ENCODE measurements at places on chromosomes 11 and 22.

GRCh38 chr11:45248501-45249011 is 37.6 kb downstream of the SYT13 start:
- DNase-seq, result no peak

DNA sequence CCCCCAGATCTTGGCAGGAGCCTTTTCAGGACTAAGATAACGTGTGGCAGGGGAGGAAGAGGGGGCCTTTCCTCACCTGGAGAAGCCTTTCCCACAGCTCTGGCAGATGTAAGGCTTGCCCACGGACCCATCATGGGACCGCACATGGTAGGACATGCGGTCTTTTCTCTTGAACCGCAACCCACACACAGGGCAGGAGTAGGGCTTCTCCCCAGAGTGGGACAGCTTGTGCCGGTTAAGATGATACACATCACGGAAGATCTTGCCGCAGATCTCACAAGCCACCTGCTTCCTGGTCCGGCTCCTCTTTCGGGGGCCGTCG is 1.9 kb downstream of the PATZ1 start:
- DNase-seq, result no peak

DNA sequence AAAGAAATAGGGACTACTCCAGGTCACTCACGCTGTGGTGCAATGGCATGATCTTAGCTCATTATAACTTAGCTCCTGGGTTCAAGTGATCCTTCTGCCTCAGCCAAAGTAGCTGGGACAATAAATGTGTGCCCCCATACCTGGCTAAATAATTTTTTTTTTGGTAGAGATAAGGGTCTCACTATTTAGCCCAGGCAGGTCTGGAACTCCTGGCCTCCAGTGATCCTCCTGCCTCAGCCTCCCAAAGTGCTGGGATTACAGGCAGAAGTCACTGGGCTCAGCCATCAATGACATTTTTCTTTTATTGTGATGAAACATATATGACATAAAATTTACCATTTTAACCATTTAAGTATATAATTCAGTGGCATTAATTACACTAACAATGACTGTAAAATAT is 10.6 kb downstream of the SLC5A4 start:
- DNase-seq, result no peak

DNA sequence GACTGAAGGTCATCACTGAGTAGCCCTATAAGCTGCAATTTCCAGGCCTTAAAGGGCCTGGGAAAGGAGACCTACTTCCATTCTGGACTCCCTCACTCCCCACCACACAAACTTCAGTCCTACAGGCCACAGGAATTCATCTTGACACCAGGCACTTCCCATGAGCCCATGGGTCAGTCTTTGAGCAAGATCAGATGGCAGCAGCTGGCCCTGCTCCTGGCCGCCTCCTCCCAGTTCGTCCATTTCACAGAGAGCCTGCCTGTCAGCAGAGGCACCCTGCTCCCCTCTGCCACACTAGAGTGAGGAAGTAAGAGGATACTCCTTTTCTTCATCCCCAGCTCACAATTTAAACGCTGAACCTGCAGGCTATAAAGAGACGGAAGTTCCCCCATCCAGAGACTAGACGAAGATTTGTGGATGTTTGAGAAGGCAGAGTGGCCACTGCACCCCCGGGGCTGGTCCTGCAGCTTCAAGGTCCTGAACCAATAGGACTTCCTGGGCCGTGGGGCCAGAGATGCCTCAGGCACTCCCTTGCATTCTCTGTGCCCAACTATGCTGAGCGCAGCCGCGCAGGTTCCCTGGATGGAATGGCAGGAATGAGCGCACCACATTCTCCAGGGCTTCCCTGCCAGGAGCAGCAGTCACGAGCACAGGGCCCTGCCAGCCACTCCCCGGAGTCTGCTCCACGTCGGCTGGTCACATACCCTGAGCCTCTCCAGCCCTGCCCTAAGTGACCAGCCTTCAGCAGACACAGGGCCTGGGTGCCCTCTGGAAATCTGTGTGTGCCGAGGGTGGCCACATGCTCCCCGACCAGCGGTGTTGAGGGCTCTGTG is 33.5 kb upstream of the BID start:
- DNase-seq, result no peak

- DNase-seq, result no peak
These were observed 28.0 kb downstream of the USP35 start for GRCh38 chr11:78216571-78217287.

DNA sequence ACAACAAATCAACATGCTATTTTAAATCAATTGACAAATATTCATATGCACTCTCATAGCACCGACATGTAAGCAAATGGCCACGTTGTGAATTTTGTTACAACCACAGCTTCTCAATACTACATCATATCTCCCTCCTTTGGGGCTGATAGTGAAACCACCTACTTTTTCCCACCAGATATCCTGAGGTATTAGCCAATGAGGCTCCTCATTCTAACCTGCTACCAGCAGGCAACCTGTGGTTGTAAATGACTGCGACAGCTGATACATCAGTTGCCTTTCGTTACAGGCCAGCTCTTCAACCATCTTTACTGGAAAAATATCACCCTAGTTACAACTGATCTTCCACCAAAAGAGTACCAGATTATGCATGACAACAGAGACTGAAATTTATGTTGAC is 3.7 kb upstream of the XKR3 start:
- no peak for DNase-seq

DNA sequence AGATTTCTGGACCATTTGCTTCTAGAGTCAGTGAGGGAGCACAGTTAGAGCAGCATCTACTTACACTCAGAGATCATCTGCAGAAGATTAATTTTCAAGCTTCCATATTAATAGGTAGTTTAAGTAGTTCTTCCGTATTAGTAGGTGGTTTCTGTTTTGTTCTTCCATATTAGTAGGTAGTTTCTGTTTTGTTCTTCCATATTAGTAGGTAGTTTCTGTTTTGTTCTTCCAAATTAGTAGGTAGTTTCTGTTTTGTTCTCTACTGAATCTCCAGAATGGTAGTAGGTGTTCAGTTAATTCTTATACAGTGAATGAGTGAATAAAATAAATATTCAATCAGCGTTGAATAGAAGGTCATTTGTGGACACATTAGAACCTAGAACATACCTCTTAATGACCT is 175.7 kb downstream of the TMEM135 start:
- no peak for DNase-seq

DNA sequence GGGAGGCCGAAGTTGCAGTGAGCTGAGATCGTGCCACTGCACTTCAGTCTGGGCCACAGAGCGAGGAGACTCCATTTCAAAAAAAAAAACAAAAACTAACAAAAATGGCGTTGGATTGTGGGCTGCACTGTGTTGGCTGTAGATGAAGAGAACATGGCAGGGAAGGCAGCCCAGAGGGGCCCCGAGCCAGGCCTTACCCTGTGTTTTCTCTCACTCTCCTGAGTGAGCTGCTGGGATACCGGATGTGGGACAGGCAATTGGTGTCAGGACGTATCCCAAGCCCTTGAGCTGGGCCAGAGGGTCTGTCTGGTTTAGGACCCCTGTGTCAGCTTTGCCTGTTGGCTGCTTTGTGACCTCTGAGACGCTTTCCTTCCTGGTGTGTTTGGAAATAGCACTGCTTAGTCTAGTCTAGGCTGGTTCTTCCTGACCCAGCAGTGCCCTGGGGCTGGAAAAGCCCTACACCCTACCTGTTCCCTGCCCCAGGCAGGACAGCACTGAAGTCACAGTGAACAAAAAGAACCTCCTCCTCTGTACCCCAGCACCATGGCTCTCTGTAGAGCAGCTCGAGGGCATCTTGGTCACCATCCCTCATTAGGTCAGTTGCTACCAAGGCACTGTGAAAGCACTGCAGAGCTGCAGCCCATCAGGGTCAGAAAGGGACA is 17.8 kb downstream of the CHADL start:
- no peak for DNase-seq

DNA sequence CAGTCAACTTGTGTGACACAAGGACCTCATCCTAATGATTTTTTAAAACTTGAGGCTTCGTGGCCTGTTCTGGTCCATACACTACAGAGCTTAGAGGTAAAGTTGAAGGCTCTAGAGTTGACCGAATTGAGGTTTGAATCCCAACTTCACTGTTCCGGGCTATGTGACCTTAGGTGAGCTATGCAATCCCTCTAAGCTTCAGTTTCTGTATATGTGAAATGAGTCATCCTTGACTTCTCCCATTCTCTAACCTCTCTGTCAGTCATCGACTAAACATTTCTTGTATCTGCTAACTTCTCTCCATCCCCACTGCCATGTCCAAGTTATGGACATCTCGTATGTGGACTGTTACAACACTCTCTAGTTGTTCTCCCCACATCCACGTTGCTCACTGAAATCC is 178.2 kb upstream of the TMEM45B start:
- DNase-seq, result no peak

GRCh38 chr11:122709039-122709760 is 53.7 kb downstream of the UBASH3B start:
- DNase-seq, result no peak

GRCh38 chr11:113977071-113977490 is 2.2 kb downstream of the HTR3A start:
- no peak for DNase-seq

GRCh38 chr11:30261821-30262220 is 31.0 kb downstream of the FSHB start:
- no peak for DNase-seq

DNA sequence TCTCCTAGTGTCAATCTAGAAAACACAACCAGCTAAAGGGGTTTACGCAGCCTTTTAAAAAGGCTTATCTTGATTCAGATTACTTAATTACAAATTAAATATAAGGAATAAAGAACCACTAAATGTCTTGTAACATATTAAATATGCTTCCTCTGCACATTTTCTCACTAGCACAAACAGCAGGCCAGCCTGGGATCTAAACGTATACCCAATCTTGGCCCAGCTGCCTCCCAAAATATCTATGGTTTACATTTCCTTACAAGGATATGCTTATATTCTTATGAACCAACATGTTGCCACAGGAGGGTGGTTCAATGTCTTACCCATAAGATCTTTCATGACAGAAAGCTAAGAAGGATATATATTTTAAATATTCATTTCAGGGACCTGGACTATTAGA is 7.7 kb downstream of the LGR4 start:
- DNase-seq, result no peak

- DNase-seq, result no peak
These were observed 4.2 kb downstream of the FIBP start for GRCh38 chr11:65883786-65884715.

DNA sequence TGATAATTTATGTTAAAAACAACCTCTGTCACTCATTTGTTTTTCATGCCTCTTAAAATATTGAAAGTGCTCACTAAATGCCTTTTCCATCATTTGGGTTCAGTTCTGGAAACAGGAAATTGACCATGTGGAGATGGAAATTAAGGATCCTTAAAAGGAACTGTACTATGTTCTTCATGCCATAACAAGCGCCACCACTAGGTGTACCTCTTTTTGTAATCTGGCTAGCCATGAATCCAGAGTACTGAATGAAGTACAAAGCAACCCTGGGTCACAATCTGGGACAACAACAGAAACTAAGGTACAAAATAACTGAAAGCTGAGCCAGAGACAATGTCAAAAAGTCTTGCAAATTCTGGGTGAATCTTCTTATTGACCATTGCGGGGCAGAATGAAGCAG is 559.1 kb downstream of the FAM181B start:
- DNase-seq, result no peak

DNA sequence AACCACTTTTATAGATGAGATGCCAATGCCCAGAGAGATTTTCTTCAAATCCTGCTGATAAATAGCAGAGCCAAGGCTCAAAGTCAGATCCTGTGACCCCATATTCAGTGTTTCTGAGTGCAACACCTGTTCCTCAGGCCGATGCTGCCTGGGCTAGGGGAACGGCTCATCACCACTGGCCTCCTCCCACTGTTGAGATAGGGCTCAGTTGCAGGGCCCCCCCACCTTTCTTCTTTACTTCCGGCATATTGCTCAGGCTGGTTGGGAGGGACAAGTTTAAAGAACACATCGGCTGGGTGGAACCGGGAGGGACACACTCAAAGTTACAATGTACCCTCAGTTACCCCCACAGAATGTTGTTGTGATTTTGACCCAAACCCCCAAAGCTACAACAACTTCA is 88.3 kb upstream of the CRTAM start:
- DNase-seq, result no peak

DNA sequence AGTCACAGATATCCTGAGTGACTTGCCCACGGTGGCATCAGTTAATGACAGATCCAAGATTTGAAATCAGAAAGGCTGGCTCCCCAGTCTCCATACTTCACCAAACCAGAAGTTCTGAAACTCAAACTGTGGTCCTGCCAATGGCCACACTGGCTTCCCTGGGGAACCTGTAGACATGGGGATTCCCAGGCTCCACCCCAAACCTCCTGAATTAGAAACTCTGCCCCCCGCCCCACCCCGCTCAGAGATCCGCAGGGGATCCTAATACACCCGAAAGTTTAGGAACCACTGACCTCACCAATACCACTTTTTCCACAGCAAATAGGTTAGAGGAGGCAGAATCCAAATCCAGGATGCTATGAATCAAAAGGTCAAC is 15.3 kb downstream of the RTN4RL2 start:
- no peak for DNase-seq

- no peak for DNase-seq
These were observed 48.0 kb upstream of the NUP160 start for GRCh38 chr11:47896199-47896598.

DNA sequence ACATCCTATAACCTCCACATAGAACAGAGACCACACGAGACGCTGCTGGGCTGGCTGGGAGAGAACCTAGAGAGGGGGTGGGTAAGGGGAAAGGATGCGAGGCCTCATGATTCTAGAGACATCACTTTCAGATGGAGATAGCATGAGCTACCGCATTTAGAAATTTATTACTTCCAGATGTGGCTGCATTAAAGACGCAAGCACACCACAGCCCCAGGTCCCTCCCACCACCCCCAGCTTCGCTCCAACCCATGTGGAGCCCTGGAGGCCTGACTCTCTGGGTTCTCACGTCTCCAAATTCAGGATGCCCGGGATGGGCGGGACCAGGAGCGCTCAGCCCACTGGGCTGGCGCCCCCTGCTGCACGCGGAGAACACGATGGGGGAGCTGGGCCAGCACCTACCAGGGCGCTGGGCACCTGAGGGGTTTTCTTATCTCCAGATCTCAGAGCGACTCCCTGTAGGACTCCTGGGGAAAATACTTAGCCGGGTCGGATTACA is 13.6 kb downstream of the MRPL21 start:
- DNase-seq, result no peak

GRCh38 chr11:85182441-85183387 is 444.4 kb downstream of the DLG2 start:
- DNase-seq, result no peak

- no peak for DNase-seq
These were observed 210.1 kb downstream of the NTM start for GRCh38 chr11:131580476-131580875.

GRCh38 chr11:114270531-114271270 is 25.5 kb upstream of the NNMT start:
- DNase-seq, result no peak

DNA sequence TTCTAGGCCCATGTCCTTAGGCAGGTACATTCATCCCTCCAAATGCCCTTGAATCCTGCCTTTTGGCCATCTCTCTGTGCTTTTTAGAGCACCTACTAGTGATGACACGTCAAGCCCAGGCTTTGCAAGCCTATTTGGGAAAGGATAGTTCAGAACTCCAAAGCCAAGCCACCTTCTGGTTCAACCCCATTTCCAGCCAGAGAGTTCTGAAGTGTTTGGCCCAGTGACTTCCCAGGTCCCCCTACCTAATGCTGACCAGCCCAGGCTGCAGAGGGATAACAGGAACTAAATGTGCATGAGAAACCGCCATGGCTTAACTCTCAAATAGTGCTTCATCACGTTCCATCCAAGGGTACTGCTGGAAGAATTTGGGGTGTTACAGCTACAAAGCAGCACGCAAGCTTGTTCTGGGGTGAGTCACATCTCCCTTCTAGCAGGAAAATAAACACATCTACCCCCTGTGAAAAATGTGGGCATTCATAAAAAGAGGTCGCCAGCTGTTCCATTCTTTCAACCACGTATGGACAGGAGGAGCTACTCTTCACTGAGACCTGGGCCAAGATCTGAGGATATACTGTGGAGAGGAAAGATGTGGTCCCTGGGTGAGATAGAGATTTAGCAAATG is 2.0 kb upstream of the FXYD6 start:
- DNase-seq, result no peak
